ENCODE measurements at places on chromosomes 2 and 18. TPM values are rescaled to one million over a fixed set of nuclear protein-coding genes. Genes with fewer than 3 reads are reported as not detected.

LNPK gene
- total RNA-seq: 13.5 TPM

GRCh38 chr2:39782591-39782990 is 3.5 kb upstream of the THUMPD2 start:
- H3K27me3 ChIP-seq: no peaks in the 10 kb centered on the region
- no peak overlapping the region for H3K27ac ChIP-seq
- H3K36me3 ChIP-seq: no peaks in the 10 kb centered on the region
- peaks cover 2% of the 10 kb centered on the region for H3K4me1 ChIP-seq
- no peak for DNase-seq

- peak overlapping the region; percentile 89 for H3K4me3 ChIP-seq
- no peak for DNase-seq
- no peaks in the 10 kb centered on the region for H3K27me3 ChIP-seq
- no peak overlapping the region for H3K27ac ChIP-seq
Measured at GRCh38 chr2:238850091-238850490, 2.2 kb downstream of the TWIST2 start.

- H3K27me3 ChIP-seq: no peaks in the 10 kb centered on the region
- no peak for DNase-seq
- no peak overlapping the region for H3K4me3 ChIP-seq
- H3K27ac ChIP-seq: no peak overlapping the region
- H3K4me1 ChIP-seq: no peaks in the 10 kb centered on the region
- no peaks in the 10 kb centered on the region for H3K36me3 ChIP-seq
Measured at GRCh38 chr2:120678251-120678650, 57.4 kb upstream of the GLI2 start.

DNA sequence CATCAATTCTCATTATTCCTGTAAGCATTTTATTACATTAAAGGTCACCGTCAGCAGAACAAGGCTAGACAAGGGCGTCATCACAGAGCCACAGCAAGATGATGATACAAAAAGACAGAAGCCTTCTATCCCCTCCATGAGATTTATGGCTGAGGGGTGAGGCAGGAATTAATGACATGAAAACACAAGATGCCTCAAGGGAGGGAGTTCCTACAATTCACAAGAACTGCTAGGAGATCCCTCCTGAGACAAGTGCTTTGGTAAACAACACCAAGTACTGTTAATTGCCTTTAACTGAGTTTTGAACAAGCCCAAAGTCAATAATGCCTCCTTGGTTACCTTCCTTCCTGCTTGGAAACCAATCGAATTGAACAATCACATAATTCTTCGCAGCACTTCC is 14.1 kb downstream of the ADD2 start:
- DNase-seq: no peak
- no peaks in the 10 kb centered on the region for H3K27me3 ChIP-seq
- no peaks in the 10 kb centered on the region for H3K36me3 ChIP-seq
- H3K4me3 ChIP-seq: no peak overlapping the region
- H3K4me1 ChIP-seq: no peaks in the 10 kb centered on the region
- H3K27ac ChIP-seq: no peak overlapping the region

DNA sequence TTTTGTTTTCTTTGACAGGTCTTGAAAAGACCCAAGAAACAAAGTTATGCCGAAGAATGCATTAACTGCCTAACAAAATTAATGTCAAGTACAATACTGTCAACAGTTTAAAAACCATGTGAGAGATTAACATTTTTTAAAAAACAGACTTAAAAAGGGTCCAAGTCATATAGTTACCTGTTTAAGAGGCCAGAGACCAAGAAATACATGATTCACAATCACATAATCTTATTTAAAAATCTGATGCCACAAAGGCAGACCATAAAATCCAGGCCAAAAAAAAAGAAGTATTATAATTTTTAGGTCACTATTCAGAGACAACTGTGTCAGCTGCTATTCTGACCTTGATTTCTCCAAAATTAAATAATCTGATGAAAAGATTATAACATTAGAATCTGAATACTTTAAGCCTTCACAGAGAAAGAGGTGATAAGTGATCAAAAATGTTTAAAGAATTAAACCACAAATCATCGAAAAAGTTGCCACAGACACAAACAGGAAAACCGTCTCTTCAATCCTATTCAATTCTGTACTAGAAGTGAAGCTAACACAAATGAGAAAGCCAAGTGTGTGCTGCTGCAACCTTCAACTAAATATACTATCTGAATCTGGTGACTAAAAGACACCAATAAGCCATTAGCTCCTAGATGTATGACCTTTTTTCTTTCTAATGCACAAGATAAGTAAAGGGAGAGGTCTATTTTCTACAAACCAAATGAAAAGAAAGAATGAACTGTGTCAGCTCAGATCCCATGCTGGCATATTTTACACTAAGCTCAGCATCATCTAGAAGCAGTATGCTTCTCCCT is 286.0 kb downstream of the ZEB2 start:
- no peaks in the 10 kb centered on the region for H3K27me3 ChIP-seq
- no peak overlapping the region for H3K4me3 ChIP-seq

DNA sequence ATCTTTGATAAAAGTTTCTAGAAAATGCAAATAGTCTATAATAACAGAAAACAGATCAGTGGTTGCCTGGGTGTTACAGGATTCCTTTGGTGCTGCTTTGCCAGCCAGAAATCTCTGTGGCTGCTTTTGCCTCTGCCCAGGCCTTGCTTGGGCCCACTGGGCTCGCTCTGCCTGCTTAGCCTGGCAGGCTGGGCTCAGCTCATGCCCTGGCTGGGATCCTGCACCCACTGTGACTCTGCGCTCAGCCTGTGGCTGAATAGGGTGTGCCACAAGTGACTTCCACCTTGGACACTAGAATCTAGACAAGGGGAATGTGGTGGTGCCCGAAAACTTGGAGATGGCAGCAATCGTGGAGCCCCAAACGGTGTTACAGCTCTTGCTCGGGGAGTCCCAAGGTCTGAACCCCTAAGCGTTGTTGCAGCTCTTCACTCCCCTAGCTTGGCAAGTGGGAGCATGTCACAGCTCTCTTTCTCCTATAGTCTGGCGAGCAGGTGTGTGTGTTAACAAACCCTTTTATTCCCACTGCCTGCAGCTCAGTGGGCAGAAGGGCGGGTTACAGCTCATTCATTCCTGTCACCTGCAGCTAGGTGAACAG is 50.9 kb downstream of the FBXO48 start:
- no peaks in the 10 kb centered on the region for H3K4me1 ChIP-seq
- H3K27me3 ChIP-seq: no peaks in the 10 kb centered on the region
- no peak overlapping the region for H3K4me3 ChIP-seq
- H3K36me3 ChIP-seq: no peaks in the 10 kb centered on the region
- DNase-seq: no peak

Data from thoracic aorta (tissue), 2 donors.